ENCODE measurements at places on chromosomes 3 and 15.

DNA sequence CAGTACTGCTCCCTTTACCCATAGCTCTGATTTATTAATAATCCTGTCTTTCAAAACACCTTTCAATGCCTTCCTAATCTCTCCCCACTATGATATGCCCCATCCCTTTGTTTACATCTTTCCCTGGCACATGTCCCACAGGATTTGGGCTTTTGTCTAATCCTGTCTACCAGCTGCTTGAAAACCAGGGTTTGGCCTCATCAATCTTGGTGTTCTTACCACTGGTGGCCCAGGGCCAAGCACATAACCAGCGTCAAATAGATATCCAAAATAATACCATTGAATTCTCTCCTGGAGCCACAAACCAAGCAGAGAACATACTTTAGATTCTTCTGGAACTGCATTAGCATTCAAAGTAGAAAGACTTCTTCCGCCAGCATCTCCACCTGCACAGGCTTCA lies 104.8 kb upstream of the PPP2R3A start:
- no peak for DNase-seq

GRCh38 chr15:89359471-89360293 lies 25.1 kb upstream of the POLG start:
- no peak for DNase-seq

GRCh38 chr3:189848395-189849040 lies 217.3 kb downstream of the TP63 start:
- no peak for DNase-seq

DNA sequence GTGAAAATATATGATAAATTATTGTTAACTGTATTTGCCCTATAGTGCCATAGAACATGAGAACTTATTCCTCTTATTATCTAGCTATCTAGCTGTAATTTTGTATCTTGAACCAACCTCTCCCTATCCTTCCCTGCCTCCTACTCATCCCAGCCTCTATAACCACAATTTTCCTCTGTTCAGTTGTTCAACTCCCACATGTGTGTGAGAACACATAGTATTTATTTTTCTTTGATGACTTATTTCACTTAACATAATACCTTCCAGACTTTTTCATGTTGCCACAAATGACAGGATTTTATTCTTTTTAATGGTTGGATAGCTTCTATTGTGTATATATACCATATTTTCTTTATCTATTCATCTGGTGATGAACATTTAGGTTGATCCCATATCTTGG lies 85.4 kb upstream of the SUCLG2 start:
- no peak for DNase-seq

DNA sequence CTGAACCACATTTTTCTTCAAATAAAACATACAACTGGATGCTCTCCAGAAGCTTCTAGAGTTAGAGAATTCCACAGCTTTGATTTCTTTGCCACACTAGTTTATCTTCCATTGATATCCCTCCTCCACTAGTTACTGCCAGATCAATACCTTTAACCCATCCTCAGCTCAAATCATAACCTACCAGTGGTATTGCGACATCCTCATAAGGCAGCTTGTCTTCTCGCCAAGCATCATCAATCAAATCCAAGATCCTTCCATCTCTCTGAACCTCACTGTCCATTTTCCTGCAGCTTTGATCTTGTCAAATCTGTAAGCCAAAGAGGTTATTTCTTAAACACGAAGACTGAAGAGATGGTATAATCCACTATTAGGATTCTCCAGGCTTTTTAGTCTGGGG lies 3.2 kb downstream of the ANAPC13 start:
- no peak for DNase-seq

- no peak for DNase-seq
Measured at GRCh38 chr3:14933820-14934425, 13.5 kb upstream of the NR2C2 start.

- no peak for DNase-seq
Measured at GRCh38 chr3:18501679-18502343, 76.7 kb upstream of the SATB1 start.

DNA sequence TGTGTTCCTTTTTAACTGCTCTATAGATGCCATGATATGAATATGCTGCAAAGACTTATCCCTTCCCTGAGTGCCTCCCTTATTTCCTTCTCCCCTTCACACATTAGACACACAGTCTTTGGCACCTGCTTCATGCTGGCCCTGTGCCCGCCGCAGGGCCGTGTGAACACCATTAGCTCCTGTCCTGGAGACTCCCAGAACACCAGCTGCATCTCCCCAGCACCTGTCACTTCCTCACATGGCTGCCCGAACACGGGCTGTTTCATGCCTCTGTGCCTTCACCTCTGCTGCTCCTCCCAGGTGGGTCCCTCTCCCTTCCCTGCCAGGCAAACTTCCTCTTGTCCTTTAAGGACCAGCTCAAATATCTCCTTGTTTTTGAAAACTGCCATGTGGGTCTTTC lies 40.5 kb upstream of the SEC13 start:
- DNase-seq, result no peak

GRCh38 chr3:151316267-151316991 lies at the start of gene GPR87:
GPR87 (minus strand) TSS chr3:151316820; CDS start chr3:151300100, 16,720 bp downstream.
- DNase-seq, result no peak

All from COLO829 (cell line).